NCI-H446 (cell line): ENCODE measurements at places on chromosomes 16 and 17.
A peak's percentile ranks its signal among the peaks of the same experiment; 100 is the strongest.

GRCh38 chr16:52597772-52598483 lies 51.0 kb upstream of the TOX3 start:
- no peak for DNase-seq

DNA sequence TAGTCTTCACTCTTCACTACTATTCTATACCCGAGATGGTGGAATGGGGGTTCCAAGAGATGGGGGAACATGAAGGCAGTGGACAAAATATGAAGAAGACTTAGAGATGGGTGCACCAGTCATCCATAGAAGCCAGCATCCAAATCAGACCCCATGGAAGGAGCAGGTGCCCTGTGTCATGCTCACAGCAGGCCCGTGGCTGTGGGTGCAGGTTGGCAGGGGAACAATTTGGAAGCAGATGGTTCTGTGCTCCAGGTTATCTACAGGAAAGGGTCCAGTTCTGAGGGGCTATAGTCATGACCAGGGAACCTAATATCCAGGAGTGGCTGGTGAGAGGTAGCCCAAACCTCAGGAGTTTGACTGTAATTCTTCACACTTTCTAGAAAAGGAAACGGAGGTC lies 9.6 kb upstream of the LPCAT2 start:
- DNase-seq, result no peak

GRCh38 chr17:36529121-36529520 lies 5.5 kb downstream of the MYO19 start:
- no peak for DNase-seq

DNA sequence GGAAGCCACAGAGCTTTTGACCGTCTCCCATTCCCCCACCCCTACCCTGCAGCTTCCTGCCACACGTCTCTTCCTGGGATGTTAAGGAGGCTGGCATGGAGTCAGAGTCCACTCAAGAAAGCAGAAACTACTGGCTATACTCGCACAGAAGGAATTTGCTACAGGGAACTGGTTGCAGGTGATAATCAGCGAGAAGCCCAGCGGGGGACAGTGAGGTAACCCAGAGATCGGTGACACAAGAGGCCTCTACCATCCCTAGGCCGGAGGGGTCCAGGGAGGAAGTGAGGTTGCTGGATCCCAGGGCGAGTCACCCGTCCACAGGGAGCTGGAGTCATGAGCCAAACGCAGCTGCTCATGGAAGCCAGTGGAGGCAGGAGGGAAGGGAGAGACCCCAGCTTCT lies 93.7 kb downstream of the SDK2 start:
- DNase-seq, result no peak

DNA sequence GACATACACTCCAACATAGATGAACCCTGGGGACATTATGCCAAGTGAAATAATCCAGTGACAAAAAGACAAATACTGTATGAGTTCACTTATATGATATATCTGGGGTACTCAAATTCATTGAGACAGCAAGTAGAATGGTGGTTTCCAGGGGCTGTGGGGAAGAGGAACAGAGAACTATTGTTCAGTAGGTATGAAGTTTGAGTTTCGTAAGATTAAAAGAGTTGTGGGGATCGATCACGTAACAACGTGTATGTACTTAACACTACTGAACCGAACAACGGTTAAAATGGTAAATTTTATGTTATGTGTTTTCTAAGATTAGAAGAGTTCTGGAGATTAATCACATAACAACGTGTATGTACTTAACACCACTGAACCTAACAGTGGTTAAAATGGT lies 100.8 kb downstream of the HS3ST3A1 start:
- DNase-seq, result no peak

DNA sequence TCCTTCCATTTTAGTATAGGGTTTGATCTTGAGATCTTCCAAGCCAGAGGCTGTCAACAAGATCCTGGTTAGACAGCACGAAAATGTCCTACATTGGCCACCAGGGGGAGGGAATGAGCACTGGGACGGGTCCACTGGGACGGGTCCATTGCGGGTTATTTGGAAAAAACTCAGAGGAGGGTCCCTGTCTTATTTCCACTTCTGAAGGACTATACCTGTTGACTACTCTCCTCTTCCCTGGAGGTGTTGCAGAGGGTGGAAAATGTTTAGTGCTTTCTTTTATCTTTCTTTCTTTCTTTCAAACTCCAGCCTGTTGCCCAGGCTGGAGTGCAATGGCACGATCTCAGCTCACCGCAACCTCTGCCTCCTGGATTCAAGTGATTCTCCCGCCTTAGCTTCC lies 2.5 kb downstream of the TTLL6 start:
- DNase-seq, result peak; percentile 54

- DNase-seq, result no peak
Measured at GRCh38 chr17:57253362-57254065, 2.8 kb upstream of the MSI2 start.

DNA sequence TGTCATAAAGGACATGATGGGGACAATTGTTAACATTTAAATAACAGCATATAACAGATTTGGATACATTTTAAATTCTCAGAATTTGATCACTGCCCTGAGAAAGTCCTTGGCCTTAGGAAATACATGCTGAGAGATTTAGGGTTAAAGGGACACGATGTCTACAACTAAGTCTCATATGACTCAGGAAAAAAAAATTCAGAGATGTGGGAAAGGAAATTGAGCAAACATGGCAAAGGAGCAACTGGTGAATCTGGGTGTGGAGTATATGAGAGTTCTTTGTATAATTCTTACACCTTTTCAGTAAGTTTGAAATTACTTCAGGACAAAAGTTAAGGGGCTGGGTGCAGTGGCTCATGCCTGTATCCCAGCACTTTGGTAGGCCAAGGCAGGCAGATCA lies 18.2 kb downstream of the MPP3 start:
- DNase-seq, result no peak
